Kidney epithelial cell (primary cell): ENCODE measurements at places on chromosomes 1 and 21. TPM values are rescaled to one million over a fixed set of nuclear protein-coding genes. Genes with fewer than 3 reads are reported as not detected.

DNA sequence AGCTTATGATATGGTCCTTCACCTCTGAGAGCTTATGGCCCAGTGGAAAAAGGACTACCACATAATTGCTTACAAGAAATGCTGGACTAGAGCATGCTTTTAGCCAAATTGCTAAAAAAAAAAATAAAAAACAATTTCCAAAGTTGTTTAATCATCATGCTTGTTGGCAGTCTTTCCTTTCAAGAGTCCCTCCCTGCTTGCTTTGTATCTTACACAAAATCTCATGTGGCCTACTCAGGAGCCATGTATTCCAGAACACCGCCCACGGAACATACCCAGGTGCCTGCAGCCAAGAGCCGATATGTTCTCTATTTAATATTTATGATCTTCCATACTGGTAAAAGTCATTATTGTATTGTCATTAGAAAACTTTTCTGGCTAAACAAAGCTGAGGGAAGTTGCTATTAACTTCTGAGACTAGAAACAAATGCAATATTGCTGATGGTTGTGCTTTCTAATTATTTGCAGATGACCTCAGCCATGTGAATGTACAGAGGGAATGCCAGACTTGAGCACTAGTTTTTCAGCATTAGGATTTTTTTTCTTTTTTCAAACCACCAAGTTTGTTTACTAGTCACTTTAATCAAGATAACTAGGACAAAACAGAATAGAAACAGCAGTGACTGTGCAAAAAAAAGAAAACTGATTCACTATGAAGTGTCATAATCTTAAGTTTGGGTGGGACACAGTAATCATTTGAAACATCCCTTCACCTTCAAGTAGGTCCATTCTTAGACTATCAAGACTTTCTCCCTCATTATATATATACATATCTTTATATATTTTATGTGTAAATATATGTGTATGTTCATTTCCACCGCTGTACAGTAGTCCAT is 129.3 kb upstream of the GORAB start:
- DNase-seq = no peak

DNA sequence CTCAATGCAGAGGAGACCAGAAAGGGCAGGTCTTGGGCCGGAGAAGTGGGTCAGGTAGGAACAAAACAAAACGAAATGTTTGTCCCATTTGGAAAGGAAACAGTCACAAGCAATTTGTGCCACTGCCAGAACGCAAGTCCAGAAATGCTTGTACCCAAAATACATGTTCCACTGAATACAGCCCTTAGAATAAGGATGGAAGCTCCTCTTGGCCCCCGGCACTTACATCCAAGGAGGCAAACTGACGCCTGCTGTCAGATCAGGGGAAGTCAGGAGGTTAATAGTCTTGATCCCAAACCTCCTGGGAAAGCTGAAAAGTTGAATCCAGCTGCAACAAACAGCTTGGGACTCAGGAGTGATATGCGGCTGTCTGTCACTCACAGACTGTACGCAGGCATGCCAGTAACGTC is 75.9 kb upstream of the GALNT2 start:
- no peak for DNase-seq

DNA sequence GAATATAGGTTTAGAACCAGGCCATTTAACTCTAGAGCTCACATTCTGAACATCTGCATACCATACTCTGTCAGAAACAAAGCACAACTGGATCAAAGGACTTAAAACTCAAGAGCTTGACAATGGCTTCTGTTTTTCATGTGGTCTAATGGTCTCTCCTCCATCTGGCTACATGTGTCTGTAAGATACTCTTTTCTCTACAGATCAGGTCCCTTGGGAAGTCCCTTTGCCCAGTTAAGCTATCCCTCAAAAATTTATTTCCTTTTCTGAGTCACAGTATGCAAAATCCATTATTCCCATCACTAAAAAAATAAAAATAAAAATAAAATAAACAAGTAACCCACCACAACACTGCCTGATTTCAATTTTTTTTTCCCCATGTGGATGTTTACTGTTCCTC is 357.0 kb upstream of the PRMT6 start:
- DNase-seq = no peak

GRCh38 chr21:22965455-22966135 is 1967.4 kb downstream of the NCAM2 start:
- no peak for DNase-seq

- DNase-seq = no peak
Observed at GRCh38 chr1:233540816-233541215, 73.1 kb upstream of the KCNK1 start.

Gene NMNAT2
- total RNA-seq = 0.27 and 1.0 TPM in 2 replicates

DNA sequence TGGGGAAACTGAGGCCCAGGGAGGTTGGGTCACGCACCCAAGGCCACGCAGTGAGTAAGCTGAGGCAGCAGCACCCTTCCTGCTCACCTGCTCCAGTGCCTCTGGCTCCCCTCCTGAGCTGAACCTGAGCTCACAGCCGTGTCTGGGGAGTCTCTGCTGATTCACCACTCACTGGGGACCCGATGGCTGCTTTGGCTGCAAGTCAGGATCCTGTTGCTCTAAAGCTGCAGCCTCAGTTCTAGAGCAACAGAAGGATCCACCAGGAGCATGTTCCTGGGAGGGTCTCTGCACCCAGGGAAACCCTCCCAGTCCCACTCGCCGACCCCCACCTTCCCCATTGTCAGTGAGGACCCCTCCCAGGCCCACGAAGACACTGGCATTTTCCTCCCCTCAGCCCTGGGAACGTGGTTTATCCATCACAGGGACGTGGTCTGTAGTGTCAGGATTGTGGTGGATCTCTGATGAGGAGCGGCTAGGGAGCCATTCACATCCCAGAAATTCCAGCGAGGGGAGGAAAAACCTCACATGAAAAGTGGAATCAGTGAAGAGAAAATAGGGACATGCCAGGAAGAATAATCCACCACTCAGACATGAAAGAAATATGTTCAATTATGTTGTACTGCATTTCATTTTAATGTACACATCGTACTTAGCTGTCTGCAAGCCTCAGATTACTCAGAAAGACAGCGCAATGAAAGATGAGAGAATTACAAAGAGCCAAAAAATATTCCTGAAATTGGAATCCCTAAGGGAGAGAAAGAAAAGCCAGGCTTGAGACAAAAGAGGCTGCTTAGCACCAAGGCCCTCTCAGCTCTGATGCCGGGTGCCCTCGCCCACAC is 447.2 kb downstream of the MATN1 start:
- DNase-seq = no peak

Gene BEND5
- total RNA-seq = 3.9 and 4.2 TPM in 2 replicates

DNA sequence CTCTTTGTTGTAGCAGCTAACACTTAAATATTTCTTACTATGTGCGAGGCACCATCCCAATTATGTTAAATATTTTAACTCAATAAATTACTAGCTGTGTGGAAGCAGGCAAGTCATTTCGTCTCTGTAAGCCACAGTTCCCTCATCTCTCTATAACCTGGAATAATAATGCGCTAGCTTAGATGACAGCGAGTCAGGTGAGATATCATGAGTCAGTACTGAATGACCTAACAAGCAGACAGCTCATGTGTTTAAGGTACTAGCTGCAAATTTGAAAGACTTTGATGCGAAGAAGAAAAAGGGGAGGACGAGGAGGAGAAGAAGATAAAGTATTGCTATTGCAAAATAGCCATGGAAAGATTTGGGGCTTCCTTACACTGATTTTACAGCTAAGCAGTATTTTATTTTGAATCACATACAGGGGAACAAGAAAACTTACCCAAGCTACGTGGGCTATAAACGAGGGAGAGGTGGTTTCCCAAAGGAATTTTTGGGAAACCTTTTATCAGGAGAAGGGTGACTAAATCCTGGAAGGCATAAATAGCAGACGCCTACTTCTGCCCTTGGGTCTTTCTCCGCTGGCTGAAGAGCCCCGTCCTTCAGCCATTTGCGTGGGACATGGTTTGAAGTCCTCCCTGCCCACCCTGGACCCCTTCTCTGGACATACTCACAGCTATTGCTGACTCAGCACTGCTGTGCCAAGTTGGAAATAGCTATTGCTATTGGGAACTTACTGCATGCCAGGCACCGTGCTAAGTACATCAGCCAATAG is 8.9 kb downstream of the CITED4 start:
- DNase-seq = no peak

DNA sequence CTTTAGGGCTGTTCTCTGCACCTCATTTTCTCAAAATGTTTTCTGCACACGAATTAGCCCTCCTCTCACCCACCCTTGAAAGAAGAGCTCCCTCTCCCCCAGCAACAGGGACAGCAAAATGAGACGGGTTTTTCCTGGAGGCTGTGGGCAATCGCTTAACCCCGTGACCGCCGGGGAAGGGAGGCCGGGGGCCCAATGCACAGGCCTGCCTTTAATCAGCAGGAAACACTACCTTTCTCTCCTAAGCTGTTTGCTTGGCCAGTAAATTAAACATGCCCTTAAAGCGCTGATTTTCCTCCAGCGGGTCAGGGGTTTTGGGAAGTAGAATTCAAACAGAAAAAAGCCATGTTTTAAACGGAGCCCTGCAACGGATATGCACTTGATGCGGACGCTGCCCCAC is 114.4 kb downstream of the PRDM16 start:
- DNase-seq = no peak

GRCh38 chr1:28761189-28761588 is 24.4 kb downstream of the YTHDF2 start:
- DNase-seq = no peak

GRCh38 chr1:100463791-100464424 is 74.0 kb upstream of the GPR88 start:
- no peak for DNase-seq

- no peak for DNase-seq
Observed at GRCh38 chr1:204848579-204848978, 22.1 kb upstream of the NFASC start.

GRCh38 chr1:236120721-236121153 is 21.6 kb upstream of the GPR137B start:
- DNase-seq = no peak

GRCh38 chr1:99731384-99731783 is 35.1 kb downstream of the FRRS1 start:
- DNase-seq = no peak

Gene CBR3
- total RNA-seq = 0.21 and 0.41 TPM in 2 replicates

DNA sequence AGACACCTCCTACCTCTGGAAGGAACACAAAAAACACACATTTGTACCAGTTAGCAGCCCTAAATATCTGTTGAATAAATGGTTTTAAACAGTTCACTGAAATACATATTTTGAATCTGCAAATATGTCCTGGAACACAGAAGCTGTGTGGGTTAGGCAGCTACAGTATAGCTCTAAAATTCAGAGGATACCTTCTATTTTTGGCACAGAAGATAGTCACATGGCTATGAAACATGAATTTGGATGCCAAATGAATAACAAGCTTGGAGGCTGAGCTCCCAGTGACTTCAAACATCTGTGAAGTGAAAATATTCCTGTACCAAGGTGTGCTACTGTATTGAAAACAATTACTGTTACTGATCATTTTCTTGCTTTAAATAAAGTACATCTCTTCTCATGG is 391.5 kb upstream of the ADGRL2 start:
- DNase-seq = no peak

DNA sequence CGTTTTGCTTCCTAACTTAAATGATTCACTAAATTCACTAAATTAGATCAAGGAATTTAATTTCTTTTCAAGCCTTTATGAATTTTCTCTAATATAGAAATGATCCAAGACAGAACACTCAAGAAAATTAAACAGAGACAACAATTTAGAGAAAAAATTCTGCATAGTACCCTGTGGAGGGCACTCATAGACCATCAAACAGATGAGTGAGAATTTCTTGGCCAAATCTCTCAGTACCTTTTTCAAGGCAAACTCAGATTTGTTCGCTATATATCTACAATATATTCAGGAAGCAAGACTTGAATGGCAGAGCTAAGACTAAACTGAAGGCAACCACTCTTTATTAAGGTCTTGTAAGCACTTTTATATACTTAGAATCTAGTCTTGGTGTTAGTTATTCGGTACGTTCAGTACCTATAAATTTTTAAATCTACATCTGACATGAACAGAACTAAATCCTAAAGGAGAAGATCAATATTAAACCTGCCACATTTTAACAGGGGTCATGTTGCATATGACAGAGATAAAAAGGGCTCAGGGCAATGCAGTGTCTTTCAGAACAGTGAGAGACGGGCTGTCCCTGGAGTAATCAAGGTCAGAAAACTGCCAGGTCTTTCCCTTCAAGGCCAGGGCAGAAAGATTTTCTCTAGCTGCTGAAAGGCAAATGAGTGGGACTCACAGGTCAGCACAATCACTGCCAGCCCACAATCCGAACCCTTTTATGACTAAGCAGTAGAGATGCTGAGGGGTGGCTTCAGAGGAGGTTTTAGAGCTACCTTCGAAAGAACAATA is 118.8 kb upstream of the TMPRSS15 start:
- DNase-seq = no peak

Gene PTCH2
- total RNA-seq = under 0.01 and 0.38 TPM in 2 replicates

- DNase-seq = no peak
Observed at GRCh38 chr21:44858291-44858690, 15.2 kb downstream of the PTTG1IP start.

DNA sequence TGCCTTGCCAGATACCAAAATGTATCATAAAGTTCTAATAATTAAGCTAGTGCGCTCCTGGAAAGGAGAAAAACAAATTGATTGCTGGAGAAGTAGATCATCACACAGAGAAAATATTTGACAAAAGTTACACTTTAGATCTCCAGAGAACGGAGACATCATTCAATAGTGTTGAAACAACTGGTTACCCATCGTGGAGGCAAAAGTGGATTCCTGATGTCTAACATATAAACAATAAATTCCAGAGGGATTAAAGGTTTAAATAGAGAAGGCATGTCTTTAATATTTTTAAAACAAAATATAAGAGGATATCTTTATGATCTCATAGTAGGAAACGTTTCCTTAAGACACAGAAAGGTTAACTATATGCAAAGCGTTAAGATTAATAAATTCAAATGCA is 41.0 kb downstream of the NRIP1 start:
- DNase-seq = no peak

GRCh38 chr1:217379336-217379735 is 251.6 kb downstream of the GPATCH2 start:
- DNase-seq = no peak

DNA sequence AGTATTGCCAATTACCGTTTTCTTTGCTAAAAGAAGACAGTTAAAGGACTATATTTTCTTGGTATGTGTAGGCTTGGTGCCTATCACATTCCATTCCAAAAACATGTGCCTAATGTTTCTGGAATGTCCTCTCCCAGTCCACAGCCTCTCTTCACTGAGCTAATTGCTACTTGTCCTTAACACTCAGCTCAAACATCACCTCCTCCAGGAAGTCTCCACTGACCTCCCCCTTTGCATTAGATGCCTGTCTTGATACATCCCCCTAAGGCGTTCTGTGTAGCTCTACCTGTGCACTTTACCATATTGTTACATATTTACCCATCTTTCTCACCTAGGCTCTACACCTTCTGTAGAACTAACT is 195.6 kb upstream of the CAMK1G start:
- DNase-seq = no peak

Gene PEF1
- total RNA-seq = 86.8 and 100 TPM in 2 replicates

GRCh38 chr1:97654876-97655585 is 265.8 kb downstream of the DPYD start:
- DNase-seq = no peak

DNA sequence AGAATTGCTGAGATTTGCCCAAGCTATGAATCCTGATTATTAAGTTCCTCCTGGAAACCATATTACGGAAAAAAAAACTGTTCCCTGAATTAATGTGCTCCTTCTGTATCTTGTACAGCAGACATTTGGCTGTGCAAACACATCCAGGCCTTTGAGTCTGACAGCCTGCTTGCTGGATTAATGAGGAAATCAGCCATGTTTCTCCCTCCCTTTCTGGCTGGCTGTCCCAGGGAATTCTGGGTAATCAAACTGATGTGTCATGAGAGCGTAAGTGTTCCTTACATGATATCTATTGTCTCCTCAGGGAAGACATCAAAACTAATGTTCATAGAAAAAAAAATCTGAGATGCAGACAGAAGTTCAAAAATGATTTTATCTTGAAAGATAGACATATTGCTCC is 18.8 kb downstream of the PGBD5 start:
- DNase-seq = no peak
